Right atrium auricular region (tissue), 2 donors: ENCODE measurements at places on chromosomes 4 and X. TPM values are rescaled to one million over a fixed set of nuclear protein-coding genes. Genes with fewer than 3 reads are reported as not detected.

TBX22 gene
- total RNA-seq, result not detected

TBC1D9 gene
- total RNA-seq, result 18.8 TPM

NPNT gene
- total RNA-seq, result 10.5 TPM

RHOXF2 gene
- total RNA-seq, result not detected

ARMCX4 gene
- total RNA-seq, result 5.9 TPM

SSX1 gene
- not detected for total RNA-seq

TMEM187 gene
- total RNA-seq, result 6.4 TPM

SASH3 gene
- 2.1 TPM for total RNA-seq

PCSK1N gene
- 12.5 TPM for total RNA-seq

ADRA2C gene
- 3.1 TPM for total RNA-seq

ERCC6L gene
- total RNA-seq, result 0.15 TPM

VCX gene
- total RNA-seq, result not detected

PAGE5 gene
- not detected for total RNA-seq

TCEAL6 gene
- total RNA-seq, result not detected

BOD1L1 gene
- 20.0 TPM for total RNA-seq

PSAPL1 gene
- total RNA-seq, result 0.12 TPM

CABS1 gene
- total RNA-seq, result not detected

CXCL1 gene
- 6.9 TPM for total RNA-seq

KIT gene
- 2.6 TPM for total RNA-seq

AMOT gene
- 6.8 TPM for total RNA-seq

ARHGAP24 gene
- 42.0 TPM for total RNA-seq
